ENCODE measurements at places on chromosomes 6 and 20.

DNA sequence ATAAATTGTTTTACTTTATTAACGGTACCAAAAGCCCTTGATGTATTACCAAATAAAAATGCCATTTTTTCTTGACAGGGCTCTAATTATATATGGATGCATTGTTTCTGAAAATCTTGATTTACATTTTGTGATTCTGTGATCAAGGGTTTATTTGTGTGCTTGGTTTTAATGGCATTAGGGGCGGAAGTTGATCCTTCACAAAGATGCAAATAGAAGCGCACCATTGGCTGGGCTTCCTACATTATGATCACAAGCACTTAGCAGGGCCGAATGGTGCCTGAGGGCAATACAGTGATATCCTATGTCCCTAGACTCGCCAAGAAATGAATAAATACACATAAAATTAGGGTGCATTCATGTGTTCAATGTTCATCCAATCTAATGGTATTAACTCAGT is 172.9 kb upstream of the UST start:
- no peak for DNase-seq

DNA sequence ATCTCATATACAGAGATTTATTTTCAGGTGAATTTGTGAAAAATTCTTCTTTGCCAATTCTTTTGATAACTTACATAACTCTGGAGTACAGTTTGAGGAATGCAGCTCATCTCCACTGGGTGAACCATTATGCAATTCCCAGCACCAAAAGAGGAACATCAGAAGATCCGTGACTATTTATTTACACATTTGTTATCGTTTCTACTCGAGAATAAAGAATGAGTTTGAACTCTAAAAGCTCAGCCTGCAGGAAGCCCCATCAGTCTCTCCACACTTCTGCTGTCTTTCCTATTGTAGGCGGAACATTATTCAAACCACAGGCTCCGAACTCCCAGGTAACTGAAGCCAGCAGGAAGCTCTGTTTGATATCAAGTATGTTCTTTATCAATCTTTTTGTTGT is 95.9 kb upstream of the IFNGR1 start:
- DNase-seq: peak; percentile 47

DNA sequence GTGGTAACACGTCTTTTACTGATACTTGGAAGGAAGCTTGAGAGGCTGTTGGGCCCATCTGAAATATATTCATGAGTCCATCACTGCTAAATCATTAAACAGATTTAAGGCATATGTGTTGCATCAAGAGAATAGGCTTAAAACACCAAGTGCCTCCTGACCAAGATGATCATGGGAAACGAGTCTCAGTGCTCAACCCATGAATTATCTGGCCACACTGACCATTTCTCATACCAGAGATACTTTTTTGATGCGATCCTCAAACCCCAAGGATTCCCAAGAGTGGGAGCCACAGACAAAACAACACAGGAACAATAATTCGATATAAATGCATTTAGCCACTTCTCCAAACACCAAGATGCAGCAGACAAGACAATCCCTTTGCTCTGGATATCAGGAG is 17.2 kb downstream of the HEY2 start:
- no peak for DNase-seq

DNA sequence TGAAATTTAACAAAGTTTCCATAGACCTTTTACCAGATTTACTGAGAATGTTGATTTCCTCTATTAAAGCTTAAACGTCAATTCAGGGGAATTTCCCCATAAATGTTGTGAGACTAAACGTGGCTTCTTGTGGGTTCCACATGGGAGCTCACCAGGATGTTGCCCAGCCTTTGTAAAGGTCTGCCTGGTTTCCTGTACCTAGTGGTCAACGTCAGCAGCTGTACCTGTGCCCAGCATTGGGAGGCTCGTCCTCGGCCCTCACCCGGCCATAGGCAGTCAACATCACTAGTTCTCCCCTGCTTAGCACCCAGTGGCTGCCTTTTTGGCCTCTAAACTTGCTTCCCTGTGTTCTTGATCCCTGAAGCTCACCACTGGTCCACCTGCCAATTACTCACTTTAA is 22.1 kb upstream of the CD83 start:
- no peak for DNase-seq

DNA sequence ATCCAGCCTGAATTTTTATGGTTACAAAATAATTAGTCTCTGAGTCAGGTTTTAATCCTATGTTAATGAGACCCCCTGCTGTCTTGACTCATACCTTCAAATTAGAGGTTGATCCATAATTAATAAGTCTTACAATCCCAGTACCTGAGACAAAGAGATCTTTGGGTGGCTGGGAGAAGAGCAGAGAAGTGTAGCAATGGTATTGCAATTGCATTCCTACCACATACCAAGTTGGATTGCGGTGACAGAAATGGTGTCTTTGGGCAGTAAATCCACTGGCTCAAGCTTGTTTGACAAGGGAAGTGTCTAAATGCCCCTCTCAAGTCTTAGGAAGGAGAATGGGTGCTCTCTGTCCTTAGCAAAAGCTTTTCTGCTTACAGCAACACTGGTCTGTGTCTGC is 150.4 kb downstream of the BTBD3 start:
- DNase-seq: no peak

DNA sequence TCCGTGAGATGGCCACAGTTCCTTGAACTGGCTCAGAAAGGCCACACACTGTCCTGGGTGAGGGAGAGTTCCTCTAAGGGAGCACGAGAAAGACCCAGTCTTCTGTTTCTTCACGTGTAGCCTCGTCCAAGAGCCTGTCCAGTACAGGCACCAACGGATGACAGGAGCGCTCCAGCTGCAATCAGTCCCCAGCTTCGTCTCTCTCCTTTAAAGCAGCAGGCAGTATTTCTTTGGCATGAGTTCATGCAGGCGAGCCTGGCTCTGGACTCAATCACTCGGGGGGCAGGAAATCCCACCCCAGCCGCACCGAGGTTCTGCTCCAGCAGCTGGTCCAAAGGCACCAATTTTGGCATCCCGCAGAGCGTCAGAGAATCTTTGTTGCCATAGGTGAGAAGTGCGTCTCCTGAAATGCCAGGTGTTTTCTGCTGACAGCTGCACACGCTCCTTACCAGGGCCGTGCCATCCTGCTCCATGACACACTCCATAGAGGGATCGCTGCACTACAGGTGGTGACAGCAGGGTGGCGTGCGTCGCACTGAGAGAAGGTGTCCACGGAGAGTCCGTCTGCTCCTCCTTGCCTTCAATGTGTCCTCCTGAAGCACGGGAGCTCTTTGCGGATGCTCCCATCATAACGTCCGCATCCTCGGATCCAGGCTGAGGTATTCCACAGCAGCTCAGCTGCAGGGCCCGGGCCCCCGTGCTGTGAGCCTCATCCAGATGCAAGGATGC is 59.6 kb upstream of the AFDN start:
- no peak for DNase-seq

- DNase-seq: peak; percentile 89
These were observed 38.4 kb downstream of the RREB1 start for GRCh38 chr6:7145885-7146828.

- DNase-seq: no peak
These were observed 33.8 kb downstream of the PLEKHG1 start for GRCh38 chr6:150633486-150633834.

- DNase-seq: no peak
These were observed 111.3 kb downstream of the LRRC1 start for GRCh38 chr6:53906103-53906502.

DNA sequence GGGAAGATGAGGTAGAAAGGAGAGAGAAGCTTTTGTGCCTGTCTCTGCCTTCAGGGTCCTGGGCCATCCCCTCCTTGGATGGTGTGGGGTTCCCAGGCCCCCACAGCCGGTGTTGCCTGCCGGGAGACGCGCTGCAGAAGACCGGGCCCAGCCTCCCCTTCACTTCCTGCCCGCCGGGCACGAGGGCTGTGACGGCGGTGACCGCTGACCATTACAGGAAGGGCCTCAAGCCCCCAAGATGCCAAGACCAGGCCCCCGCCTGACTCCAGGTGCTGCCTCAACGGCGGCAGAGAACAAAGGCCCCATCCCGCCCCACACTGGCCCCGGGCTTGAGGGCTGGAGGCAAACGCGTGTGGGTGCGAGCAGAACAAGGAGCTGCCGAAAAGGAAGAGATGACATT is 38.2 kb downstream of the ZBTB46 start:
- no peak for DNase-seq

DNA sequence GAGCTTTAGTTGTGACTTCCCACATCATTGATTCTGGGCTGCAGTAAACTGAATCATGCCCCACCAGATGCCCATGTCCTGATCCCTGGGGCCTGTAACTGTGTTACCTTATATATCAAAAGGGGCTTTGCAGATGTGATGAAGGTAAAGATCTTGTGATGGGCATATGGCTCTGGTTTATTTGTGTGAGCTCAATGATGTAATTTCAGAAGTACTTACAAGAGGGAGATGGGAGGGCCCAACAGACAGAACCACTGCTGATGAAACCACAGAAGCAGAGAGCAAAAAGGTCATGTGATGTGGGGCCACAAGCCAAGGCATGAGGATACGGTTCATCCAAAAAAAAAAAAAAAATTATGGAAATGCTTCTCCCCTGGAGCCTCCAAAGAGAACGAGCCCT is 118.7 kb downstream of the TOX2 start:
- no peak for DNase-seq

DNA sequence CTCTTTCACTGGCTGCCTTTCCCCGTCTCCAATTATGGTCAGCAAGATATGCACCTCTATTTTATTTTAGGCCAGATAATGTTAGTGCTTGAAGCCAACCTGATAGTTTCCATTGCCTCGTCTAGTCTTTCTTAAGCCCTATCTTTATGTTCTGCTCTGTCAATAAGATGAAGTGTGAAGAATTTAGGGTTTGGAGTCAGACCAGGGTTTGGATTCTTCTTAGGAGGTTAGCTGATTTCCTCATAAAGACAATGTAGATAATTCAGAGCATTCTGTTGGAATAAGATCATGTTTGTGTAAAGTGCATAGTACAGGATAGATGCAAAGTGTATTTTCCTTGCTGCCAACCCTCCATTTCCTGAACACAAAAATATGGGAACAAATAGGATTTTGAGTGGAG is 43.8 kb downstream of the PKIB start:
- no peak for DNase-seq

DNA sequence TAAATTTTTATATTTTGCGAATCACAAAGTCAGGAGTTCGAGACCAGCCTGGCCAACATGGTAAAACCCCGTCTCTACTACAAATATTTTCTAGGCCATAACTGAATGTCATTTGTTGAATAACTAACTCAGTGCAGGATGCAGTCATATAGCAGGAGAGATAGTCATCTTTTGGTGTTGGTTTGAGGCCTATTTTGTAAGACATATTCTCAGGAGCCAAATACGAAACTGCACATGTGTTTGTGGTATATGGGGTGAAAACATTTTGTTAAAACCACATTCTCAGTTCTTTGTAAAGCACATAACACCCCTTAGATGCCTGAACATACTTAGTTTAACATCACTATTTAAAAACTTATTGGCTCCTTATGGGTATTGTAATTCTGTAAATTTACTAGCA is 4.7 kb upstream of the ENPP5 start:
- no peak for DNase-seq
